ENCODE measurements at places on chromosomes 2 and 18.

DNA sequence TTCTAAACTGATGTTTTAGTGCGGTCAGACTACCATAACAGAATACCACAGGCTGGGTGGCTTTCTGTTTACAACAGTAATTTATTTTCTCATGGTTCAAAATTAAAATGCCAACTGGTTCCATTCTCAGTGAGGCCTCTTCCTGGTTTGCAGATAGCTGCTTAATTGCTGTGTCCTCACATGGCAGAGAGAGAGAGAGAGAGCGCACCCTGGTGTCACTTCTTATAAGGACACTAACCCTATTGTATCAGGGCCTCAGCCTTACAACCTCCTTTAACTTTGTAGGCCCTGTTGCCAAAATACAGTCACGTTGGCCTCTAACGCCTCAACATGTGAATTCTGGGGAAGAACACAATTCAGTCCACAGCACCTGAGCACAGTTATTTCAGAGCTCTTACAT lies 37.5 kb upstream of the ZNF385B start:
- DNase-seq = no peak

- DNase-seq = no peak
Measured at GRCh38 chr18:51561821-51562220, 364.3 kb upstream of the MEX3C start.

DNA sequence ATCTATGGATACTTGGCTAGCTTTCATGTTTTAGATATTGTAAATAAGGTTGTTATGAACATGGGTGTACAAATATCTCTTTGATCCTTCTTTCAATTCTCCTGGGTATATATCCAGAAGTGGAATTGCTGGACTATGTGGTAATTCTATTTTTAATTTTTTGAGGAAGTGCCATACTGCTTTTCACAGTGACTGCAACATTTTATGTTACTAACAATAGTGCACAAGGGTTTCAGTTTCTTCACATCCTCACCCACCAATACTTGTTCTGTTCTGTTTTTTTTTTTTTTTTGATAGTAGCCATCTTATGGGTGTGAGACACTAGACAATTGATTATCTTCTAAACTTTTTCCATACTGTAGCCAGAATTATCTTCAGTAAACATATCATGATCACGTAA lies 17.3 kb upstream of the NEUROD1 start:
- DNase-seq = no peak

DNA sequence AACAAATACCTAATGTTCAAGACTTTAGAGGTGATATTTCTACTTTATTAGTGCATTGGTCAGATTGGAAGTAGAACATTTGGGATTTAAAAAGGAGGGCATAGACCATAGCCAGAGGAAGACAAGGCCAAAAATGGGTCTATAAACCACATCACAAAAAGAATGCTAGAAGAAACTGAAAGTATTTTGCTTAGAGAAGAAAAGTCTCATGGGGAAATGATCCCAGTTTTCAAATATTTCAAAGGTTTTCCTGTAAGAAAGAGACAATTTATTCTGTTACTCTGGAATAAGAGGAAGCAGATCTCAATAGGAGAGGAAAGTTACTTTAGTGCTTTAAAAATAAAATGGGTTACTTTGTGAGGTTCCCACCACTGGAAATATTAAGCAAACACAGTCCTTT lies 341.4 kb downstream of the TNS1 start:
- DNase-seq = no peak

DNA sequence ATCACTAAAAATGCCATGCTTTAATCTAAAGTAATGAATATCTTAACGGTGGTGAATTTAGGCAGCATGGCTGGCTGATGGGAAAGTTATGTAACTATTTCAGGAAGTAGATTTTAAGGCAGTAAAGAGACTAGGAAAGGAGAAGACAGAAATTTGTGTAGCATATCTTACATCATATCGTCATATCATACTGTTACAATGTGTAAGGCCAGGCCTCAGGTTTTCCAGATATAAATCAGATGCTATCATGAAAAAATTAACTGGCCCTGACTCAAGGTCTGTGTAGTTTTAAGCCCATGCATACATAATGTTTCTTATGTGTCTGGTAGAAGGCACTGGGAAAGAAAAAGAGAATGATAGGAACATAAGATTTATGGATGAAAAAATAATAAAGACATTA lies 8.9 kb upstream of the FAP start:
- DNase-seq = no peak

GRCh38 chr2:8003462-8004075 lies 678.3 kb upstream of the ID2 start:
- peak; percentile 22 for DNase-seq

- no peak for DNase-seq
Measured at GRCh38 chr2:222949690-222950323, 89.0 kb downstream of the ACSL3 start.

DNA sequence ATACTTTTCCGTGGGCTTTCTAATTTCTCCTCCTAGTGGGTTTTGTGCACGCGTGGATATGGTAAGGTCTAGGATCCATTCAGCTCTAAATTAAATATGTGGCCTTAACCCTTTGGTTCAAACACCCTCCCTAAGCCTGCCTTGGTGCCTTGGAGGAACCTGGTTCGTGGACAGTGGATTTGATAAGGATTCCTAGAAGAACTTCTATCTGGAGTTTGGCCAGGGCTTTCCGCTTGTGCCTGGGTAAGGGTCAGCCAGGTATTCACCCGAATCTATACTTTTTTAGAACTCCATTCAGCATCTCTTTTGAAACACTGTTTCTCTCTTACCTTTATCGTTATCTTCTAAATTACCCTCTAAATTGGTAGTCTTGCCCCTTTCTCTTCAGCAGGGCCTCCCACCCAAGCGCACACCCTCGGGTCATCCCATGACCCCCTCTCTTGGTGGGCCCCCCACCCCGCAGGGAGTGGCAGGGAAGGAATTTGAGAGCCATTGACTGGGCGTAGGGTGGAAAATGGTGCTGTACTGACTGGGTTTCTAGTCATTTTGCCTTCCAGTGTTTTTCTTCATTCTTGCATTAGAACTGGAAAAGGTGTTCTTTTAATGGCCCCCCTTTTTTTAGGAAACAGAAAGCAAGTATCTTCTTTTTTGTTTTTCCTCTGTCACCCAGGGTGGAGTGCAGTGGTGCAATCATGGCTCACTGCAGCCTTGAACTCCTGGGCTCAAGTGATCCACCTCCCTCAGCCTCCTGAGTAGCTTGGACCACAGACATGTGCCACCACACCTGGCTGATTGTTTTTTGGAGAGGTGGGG lies 1.8 kb downstream of the SOCS6 start:
- no peak for DNase-seq

- no peak for DNase-seq
Measured at GRCh38 chr2:235577404-235578330, 83.8 kb downstream of the AGAP1 start.

- DNase-seq = no peak
Measured at GRCh38 chr2:233482616-233483015, 84.0 kb downstream of the USP40 start.

DNA sequence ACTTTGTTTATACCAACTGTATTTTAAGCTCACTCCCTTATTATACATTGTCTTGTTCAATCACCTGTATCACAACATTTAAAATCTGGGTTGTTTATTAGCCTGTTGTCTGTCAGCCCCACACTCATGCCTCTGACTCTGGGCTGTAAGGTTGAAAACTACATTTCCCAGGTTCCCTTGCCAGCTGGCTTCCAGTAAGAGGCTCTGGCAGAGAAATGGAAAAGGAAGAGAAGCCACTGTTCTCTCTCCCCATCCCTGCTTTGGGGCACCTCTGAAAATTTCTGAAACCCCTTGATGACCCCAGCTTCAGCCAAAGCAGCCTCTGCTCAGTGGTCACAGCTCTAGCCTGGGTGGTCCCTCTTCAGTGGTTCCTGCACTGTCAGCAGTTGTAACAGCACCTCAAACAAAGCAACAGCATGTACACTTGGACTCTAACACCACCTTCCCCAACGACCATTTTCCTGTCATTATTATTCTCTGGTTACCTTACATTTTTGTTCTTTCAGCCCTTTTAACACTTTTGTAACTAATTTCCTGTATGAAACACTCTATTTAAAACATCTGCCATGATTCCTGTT lies 108.9 kb upstream of the LGALSL start:
- DNase-seq = no peak

DNA sequence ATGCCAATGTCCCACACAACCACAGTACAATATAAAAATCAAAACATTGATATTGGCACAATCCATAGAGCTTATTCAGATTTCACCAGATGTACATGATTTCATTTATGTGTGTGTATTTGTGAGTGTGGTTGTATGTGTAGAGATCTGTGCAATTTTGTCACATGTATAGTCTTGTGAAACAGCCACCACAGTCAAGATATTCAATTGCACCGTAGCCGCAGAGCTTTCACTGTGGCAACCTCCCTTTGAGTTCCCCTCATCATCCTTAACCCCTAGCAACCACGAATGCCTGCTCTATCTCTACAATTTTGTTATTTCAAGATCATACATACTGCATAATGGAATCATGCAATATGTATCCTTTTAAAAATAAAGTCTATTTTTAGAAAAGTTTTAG lies 391.3 kb downstream of the SETBP1 start:
- no peak for DNase-seq

DNA sequence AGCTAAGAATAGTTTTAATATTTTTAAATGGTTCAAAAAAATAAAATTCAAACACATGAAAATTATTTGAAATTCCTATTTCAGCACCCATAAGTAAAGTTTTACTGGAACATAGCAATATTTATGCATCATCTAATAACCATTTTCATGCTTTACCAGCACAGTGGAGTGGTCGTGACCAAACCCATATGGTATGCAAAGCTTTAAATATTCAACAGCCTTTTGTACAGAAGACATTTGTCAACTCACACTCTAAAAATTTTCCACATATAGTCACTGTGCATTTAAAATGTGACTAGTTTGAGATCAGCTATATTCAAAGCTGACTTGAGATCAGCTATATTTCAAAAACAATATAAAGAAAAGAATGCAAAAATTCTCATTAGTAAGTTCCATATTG lies 46.2 kb downstream of the PUM2 start:
- no peak for DNase-seq

DNA sequence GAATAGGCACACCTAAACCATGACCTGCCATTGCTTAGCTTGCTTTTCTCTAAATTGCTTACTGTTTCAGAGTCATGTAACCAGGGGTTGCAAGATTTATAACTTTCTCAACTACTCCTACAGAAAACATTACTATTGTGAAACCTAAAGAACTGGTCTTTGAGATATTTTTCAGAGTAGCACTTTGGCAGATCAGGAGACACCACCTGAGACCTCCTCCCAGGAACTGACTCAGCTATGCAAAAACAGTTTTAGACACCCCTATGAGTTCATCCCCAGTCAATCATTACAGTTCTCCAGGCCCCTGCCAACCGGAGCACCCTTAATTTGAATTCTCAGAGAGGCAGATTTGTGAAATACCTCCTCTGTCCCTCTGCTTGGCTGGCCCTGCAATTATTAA lies 80.3 kb downstream of the MBOAT2 start:
- DNase-seq = no peak

DNA sequence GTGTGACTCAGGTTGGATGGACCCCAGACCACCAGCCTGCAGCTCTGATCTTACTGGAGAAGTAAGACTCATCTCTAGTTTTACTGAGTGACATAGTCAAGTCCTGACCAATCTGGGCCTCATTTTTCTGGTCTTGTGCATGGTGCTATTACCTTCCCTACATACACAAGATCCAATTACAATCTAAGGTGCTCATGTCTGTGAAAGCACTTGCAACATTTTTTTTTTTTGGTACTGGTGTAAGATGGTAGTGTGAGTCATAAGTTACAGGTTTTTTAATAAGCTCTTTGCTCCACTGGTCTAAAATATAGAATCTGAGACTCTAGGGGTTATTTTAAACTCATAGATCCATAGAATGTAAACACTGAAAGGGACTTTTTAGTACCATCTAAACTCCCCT lies 117.3 kb upstream of the EFEMP1 start:
- no peak for DNase-seq

- no peak for DNase-seq
Measured at GRCh38 chr2:192480984-192481383, 286.3 kb upstream of the TMEFF2 start.

- DNase-seq = no peak
Measured at GRCh38 chr2:205133544-205133943, 548.8 kb upstream of the NRP2 start.

DNA sequence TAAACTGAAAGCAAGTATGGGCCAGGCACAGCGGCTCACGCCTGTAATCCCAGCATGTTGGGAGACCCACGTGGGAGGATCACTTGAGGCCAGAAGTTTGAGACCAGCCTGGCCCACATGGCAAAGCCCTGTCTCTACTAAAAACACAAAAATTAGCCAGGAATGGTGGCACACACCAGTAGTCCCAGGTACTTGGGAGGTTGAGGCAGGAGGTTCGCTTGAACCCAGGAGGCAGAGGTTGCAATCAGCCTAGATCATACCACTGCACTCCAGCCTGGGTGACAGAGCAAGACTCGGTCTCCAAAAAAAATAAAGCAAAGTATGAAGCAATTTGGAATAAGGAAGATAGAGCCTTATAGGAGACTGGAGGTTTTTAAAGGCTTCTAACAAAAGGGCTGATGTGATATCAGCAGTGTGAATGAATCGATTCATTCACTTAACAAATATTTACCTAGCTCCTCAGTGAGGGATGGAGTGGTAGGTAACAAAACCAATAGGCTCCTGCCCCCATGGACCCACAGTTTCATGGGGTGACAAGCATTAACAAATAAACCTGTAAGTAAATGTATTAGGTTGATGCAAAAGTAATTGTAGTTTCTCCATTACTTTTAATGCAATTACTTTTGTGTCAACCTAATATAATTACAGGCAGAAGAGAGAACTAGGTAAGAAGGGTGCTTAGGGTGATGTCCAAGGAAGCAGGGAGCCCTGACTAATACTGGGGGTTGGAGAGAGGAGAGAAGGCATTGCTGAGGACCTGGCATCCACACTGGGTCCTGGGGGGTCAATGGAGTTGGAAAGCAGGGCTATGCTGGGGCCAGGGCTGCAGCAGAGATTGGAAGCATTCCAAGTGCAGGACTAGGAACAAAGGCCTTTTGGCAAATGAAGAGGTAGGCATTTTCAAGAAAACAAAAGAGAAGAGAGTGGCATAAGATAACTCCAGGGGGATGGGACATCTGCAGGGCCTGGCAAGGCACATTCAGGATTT lies 195.4 kb upstream of the ARL4C start:
- DNase-seq = no peak

DNA sequence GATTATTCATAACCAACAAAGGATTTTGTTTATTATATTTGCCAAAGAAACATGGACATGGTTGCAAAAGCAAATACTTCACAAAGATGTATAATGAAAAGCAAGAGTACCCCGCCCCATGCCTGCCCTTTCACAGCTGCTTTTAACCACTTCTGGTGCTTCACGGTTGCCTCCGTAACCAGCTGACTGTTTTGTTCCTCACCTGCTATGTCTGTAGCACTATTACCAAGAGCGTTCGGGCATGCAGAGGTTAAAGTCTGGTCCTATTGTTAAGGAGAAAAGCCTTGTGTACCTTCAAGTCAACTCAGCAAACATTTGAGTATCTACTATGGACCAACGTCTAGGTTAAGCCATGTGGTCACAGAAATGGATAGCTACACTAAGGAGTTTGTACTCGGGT lies 115.2 kb upstream of the FOSL2 start:
- no peak for DNase-seq

- DNase-seq = no peak
Measured at GRCh38 chr2:106532236-106532635, 45.1 kb downstream of the CD8B2 start.
